ENCODE measurements at places on chromosomes 11 and 22.

- DNase-seq: no peak
Measured at GRCh38 chr22:36021606-36022153, 6.9 kb downstream of the RBFOX2 start.

GRCh38 chr11:74024261-74025029, 15.6 kb upstream of the UCP3 start:
- no peak for DNase-seq

DNA sequence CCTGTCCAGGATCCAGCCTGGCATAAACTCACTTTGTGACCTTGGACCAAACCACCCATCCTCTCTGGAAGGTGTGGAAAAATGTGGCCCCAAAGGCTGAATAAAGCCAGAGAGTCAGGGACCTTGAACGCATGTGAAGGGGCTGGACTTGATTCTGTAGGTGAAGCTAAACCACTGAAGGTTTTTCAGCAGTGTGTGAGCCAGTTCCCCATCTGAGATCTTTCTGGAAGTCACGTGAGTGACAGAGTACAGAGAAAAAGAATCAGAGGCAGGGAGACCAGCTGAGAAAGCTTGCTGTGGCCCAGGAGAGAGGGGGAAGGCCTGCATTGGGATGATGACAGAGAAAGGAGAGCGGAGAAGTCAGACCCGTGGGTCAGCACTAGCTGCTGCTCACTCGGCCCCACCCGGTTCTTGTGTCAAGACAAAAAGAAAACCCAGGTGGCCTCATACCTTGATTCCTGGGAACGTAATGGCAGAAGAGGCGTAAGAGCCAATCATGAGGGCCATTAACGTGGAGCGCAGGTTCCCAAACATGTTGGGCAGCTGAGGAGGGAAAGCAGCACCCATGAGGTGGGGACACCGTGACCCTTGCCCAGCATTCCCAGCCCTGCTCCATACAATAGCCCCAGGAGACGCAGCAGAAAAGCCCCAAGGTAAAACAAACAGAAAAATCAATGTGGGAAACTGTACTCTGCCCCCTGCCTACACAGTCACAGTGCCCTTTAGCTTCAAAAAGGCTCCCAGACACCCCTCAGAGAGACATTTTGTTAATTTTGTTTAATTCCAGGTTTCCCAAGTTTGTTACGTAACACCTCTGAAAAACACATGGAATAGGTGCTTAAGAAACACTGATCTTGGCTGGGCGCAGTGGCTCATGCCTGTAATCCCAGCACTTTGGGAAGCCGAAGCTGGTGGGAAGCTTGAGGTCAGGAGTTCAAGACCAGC, 17.9 kb downstream of the SLC43A1 start:
- DNase-seq: peak; percentile 64

GRCh38 chr11:118643142-118643994, 36.0 kb downstream of the PHLDB1 start:
- DNase-seq: peak; percentile 73

- DNase-seq: no peak
Measured at GRCh38 chr22:48267681-48268080, 1505.2 kb downstream of the TBC1D22A start.

GRCh38 chr22:44776605-44777363, 24.4 kb downstream of the ARHGAP8 start:
- DNase-seq: no peak

GRCh38 chr11:129460714-129461113, 85.1 kb downstream of the BARX2 start:
- no peak for DNase-seq

DNA sequence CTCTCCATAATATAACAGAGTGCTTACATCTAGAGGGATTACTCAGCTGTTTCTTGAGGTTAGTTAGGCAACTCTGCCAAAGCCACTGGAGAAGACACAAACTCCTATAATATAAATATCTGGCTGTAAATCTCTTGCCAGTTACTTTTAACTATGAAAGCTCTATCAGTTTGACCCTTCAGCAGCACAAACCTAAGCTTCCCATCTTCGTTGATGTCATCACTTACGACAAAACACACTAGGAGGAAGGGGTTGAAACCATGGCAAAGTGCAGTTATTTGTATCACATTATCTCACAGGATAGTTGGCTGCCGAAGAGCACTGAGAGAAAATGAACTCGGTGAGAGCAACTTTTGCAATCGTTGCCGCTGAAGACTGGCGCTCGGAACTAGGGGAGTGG, 922.1 kb downstream of the OPCML start:
- no peak for DNase-seq

GRCh38 chr11:12777208-12777874, 103.1 kb downstream of the TEAD1 start:
- DNase-seq: no peak

- DNase-seq: no peak
Measured at GRCh38 chr22:45450921-45451651, 37.6 kb downstream of the RIBC2 start.

DNA sequence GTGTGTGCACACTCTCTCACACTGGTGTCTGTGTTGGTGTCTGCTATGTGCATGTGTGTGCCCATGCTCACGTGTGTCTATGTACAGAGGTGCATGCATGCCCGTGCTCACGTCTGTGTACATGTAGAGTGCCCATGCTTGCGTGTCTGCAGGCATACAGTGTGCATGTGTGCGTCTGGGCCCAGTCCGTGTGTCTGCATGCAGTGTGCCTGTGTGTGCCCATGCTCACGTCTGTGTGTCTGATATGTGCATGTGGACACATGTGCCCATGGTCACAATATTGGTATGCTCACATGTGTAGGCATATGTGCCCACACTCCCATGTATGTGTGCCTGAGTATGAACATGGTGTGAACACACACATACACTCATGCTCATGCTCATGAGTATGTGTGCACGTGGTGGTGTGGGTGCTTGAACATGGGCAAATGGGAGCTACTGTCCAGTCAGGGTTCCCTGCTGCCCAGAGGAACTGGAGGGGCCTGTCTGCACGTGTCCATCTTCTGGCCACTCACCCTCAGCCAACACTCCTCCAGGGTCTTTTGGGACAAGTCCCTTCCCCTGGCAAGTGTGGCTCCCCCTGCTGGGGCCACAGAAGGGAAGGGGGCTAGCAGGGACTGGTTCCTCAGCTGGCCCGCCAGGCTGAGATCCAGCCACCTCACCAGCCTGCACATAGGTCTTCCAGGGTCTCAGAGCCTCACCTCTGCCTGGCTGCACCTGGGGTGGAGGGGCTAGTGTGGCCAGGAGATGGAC, 7.3 kb upstream of the TBX1 start:
- DNase-seq: no peak

Data from pancreas (tissue), 10 donors.